ENCODE measurements at places on chromosomes 3 and 15.
A peak's percentile ranks its signal among the peaks of the same experiment; 100 is the strongest.

GRCh38 chr15:78621810-78622402 is 1.1 kb upstream of the CHRNA3 start:
- no peak for DNase-seq

GRCh38 chr15:84818261-84819131 is 1.3 kb downstream of the ALPK3 start:
- no peak for DNase-seq

- no peak for DNase-seq
These were observed 39.8 kb downstream of the CCDC12 start for GRCh38 chr3:46936733-46937250.

- DNase-seq = no peak
These were observed 79.7 kb downstream of the RAB11A start for GRCh38 chr15:65949011-65949410.

GRCh38 chr3:54905920-54906319 is 21.9 kb downstream of the LRTM1 start:
- DNase-seq = no peak

DNA sequence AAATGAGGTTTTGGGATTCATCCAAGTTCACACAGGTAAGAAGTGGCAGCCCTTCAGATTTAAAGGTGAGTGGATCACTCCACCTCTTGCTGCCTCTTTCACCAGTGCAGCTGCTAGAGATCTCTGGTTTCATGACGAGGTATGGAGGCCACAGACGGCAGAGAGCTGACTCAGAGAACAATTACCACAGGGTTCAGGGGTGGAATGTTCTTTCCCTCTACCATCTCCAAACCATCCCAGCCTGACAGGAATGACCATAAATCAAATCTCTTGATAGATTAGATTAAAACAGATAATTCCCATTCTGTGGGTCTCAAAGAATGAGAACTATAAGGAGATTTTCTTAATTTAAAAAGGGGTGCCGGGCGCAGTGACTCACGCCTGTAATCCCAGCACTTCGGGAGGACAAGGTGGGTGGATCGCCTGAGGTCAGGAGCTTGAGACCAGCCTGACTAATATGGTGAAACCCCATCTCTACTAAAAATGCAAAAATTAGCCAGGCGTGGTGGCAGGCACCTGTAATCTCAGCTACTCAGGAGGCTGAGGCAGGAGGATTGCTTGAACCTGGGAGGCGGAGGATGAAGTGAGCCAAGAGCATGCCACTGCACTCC is 174.2 kb upstream of the ATP11B start:
- no peak for DNase-seq

- no peak for DNase-seq
These were observed 16.8 kb upstream of the KCTD6 start for GRCh38 chr3:58474967-58475578.

DNA sequence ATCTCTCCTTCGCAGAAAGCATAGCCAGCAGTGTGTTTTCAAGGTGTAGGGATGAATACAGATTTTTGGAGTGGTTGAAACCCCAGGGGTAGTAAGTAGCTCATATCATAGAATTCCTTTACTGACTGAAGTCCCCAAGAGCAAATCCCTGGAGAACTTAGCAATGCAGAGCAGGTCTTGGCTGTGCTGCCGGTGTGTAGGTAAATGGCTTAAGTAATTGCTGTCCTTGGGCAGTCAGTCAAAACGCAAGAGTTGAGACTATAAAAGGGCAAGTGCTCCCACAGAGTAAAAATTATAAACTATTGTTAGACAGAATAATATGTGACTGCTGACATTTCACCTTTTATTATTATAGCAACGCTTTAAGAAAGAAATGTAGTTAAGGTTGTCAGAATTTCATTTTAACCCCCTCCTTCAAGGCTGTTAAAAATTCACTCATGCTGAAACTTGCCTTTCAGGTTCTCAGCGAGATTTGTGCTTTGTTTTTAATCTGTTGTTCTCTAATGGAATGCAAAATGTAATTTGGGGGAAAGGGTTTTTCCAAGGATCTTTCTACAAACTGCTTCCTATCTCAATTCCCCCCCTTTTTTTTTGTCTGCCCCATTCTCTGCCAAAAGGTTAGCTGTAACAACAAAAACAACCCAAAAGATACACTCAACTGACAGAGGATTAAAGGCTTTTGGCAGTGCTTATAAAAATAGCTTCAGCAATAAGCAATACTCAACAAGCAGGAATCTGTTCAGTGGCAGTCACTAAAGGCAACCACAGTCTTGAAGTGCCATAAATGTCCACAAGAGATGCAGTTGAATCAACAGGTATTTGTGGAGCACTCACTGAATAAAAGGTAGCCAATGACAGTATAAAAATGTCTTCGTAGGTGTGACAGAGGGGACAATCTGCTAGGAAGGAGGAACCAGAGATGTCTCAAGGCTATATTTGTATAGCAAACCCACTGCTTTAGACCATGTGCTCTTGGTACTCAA is 105.3 kb downstream of the THRB start:
- DNase-seq = no peak

GRCh38 chr3:122350814-122351418 is 25.9 kb downstream of the CSTA start:
- DNase-seq = no peak

GRCh38 chr3:65322910-65323309 is 635.1 kb upstream of the ADAMTS9 start:
- DNase-seq = no peak

DNA sequence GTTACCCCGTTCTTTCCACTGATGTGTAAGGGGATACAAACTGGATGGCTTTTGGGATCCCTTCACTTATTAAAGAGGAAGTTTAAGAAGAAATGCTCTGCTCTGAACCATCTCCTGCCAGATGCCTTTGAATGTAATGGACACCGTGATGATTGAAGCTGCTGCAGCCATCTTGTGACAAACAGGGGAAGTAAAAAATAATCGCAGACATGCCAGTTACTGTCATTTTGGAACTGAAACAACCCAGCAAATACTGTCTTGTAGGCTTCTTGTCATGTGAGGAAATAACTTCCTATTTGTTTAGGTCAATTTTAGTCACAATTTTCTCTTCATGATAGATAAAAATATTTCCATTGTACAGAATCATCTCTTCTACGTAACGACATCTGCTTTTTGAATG is 224.0 kb downstream of the CHL1 start:
- DNase-seq = no peak

DNA sequence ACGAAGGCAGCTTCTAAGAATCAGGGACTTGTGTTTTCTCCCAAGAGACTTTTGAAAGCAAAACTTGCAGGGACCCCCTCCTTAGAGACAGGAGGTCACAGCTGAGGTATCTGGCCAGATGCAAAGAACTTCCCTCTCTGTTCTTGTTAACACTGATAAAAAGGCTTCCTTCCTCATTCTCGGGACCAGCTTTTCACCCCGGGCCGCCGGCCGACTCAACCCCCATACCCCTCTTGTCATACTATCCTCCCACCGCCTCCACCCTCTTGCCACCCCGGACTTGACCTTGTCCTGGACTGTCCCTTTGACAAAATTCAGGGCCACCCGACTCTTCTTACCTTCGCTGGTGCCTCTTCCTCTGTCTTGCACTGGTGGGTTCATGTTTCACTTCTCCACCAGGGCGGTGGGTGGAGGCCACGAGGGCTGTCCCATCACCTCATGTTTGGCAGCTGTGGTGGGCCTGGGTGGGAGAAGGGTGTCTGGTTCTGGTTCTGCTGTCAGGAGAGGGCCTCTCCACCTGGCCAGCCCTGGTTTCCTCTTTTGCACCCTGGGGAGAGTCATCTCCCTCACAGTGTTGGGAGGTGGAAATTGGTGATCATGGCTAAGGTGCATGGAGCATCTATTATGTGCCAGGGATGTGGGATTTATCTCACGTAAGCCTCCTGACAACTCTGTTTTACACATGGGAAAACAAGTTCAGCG is 32.5 kb downstream of the BHLHE40 start:
- DNase-seq = no peak

GRCh38 chr3:187871204-187871591 is 125.9 kb upstream of the BCL6 start:
- no peak for DNase-seq

- no peak for DNase-seq
These were observed 13.6 kb downstream of the PRR20G start for GRCh38 chr3:127274200-127274760.

GRCh38 chr3:50155891-50156290 is 767 bp downstream of the SEMA3F start:
- no peak for DNase-seq

GRCh38 chr3:154177406-154177805 is 56.2 kb downstream of the ARHGEF26 start:
- no peak for DNase-seq

- no peak for DNase-seq
These were observed 18.9 kb downstream of the RAP2B start for GRCh38 chr3:153180860-153181372.

GRCh38 chr15:63982381-63982854 is 63.9 kb downstream of the DAPK2 start:
- no peak for DNase-seq

- DNase-seq = no peak
These were observed 16.7 kb downstream of the ADAM10 start for GRCh38 chr15:58732625-58733363.

DNA sequence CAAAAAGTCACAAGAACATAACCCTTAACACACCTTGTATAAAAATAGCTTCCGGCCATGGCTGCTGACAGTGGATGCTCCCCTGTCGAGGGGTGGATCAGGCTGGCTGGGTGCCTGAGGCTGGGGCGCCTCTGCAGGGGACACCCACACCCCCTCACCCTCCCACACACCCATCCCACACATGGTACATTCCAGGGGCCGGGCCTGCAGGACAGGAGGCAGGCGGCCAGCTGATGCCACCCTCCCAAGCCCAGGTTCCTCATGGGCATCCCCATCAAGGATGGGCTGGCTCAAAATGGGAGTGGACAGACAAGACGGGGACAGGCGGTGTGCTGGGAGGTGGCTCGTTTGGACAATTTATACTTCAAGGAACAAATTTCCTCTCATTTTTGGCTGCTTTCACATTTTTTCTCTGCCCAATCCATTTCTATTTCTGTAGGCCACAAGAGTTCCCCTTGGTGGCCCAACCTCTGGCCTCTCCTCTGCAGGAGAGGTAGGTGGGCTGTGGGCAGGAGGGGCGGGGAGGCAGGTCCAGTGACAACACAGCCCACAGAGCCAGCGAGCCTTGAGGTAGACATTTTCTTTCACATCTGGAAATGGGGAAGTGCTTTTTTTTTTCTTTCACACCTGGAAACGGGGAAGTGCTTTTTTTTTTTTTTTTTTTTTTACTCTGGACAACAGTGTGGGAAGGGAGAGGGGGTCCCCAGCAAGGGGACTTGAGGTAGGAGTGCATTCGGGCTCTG is 23.3 kb downstream of the RNU5B-1 start:
- no peak for DNase-seq

GRCh38 chr3:7393944-7394605 is 533.2 kb downstream of the GRM7 start:
- DNase-seq = no peak

- peak; percentile 44 for DNase-seq
These were observed 171.4 kb downstream of the NSUN3 start for GRCh38 chr3:94234177-94234788.

- DNase-seq = no peak
These were observed 600.8 kb downstream of the IGSF11 start for GRCh38 chr3:118433825-118434224.

- no peak for DNase-seq
These were observed 20.8 kb upstream of the ITGB5 start for GRCh38 chr3:124907957-124908356.

- no peak for DNase-seq
These were observed 35.0 kb upstream of the PLCL2 start for GRCh38 chr3:16849795-16850194.

GRCh38 chr3:169603661-169604060 is 59.9 kb downstream of the MECOM start:
- no peak for DNase-seq

- no peak for DNase-seq
These were observed 145.0 kb downstream of the LRRK1 start for GRCh38 chr15:101063891-101064794.

GRCh38 chr15:55619783-55620182 is 31.6 kb upstream of the PYGO1 start:
- no peak for DNase-seq

DNA sequence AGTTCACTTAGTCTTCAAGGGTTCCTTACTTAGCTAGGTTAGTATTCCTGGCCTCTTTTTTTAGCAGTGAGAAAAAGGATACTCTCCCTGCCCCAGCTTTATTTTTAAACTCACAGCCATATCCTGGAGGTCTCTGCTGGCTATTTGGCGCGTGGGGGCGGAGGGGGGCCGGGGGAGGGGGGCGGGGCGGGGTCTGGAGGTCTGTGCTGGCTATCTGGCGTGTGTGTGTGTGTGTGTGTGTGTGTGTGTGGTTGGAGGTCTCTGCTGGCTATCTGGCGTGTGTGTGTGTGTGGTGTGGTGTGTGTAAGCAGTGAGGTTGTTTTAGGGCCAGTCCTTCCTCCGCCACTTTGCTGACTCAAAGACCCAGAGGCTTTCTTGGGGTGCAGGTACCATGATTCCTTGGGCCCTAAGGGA is 579 bp upstream of the PLAAT1 start:
- DNase-seq = no peak

GRCh38 chr3:193686665-193687483 is 93.9 kb downstream of the OPA1 start:
- no peak for DNase-seq

DNA sequence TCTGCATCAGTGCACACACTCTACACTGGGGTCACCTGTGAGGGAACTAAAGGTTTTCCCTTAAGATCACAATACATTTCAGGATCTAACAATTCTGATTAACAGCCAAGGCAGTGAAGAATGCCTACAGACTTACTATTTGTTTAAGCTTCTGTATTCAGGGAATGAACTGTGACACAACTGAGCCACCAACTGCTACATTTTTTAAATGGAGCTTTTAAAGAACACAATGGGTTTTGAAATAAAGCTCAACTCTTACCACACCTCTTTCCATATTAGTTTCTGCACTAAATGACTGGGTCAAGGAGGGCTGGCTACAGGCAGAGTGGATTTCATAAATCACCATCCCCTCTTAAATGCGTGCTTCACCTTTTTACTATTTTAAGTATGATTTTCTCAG is 100.2 kb downstream of the TMCC1 start:
- peak; percentile 28 for DNase-seq

All from activated CD4-positive, alpha-beta T cell treated with anti-CD3 and anti-CD28 coated beads, Interleukin-10, Interleukin-2, amounts not matched to agents 100 ng/mL and 50 ng/mL, durations not matched to agents 16 hours and 8 hours (primary cell).